ENCODE measurements at places on chromosomes 3 and 15. TPM values are rescaled to one million over a fixed set of nuclear protein-coding genes. Genes with fewer than 3 reads are reported as not detected.
A peak's percentile ranks its signal among the peaks of the same experiment; 100 is the strongest.

GOLGA8J gene
- polyA plus RNA-seq: not detected

MESP2 gene
- 0.22 TPM for polyA plus RNA-seq

GRCh38 chr3:156782921-156783320 lies 43.2 kb upstream of the LEKR1 start:
- DNase-seq: no peak

DNA sequence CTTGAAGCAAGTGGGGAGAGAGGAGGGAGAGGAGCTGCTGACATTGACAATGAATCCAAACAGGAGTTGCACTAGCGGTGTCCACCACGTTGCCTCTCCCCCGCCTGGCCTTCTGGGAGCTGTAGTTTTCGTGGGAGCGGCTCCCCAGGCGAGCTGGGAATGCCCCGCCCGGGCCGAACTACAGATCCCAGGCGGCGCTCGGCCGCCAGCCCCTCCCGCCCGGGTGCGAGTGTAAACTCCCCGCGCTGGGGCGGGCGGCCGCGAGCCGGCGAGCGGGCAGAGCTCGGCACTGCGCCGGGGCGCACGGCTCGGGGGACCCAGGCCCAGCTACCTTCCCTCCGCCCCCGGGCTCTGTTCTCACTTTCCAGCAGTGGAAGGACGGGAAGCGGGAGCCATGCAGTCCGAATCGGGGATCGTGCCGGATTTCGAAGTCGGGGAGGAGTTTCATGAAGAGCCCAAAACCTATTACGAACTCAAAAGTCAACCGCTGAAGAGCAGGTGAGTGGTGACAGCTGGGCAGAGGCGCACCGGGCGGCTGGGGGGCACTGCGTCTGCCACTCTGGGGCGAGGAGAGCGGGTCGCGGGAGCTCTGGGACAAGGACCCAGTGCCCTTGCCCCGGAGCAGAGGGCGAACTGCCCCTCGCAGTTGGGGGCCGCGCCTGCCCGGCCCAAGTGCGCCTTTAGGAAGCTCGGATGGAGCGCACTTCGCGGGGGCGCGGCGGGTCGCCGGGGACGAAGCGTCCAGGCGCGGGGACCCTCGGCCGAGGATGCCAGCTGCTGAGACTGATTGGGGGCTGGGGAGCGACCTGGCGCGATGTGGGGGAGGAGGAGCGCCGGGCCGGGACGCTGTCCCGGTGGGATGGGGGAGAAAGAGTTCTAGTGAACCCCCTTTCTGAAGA lies at the start of gene MITF:
MITF (plus strand) TSS at position 261 of the 899 bp plus-strand sequence; CDS start at position 395, 134 bp downstream.
- peak; percentile 68 for DNase-seq

ELL3 gene
- 2.3 TPM for polyA plus RNA-seq

- no peak for DNase-seq
These were observed 13.5 kb downstream of the CNOT10 start for GRCh38 chr3:32698506-32698905.

GRCh38 chr3:70078778-70079177 lies 79.2 kb downstream of the SAMMSON start:
- DNase-seq: no peak

Data from AG04450 (cell line).